ENCODE measurements at places on chromosomes 5 and 9. TPM values are rescaled to one million over a fixed set of nuclear protein-coding genes. Genes with fewer than 3 reads are reported as not detected.

The GTF2H2 gene
- total RNA-seq = 17.3 TPM

The ANKRD31 gene
- not detected for total RNA-seq

The SHB gene
- total RNA-seq = 33.0 TPM

The C5orf58 gene
- not detected for total RNA-seq

The RNF180 gene
- total RNA-seq = 3.2 TPM

The PARP8 gene
- 7.6 TPM for total RNA-seq

The SPATA31A3 gene
- not detected for total RNA-seq

The CCDC187 gene
- total RNA-seq = not detected

The GHR gene
- total RNA-seq = 2.0 TPM

The NTNG2 gene
- total RNA-seq = not detected
